ENCODE measurements at places on chromosomes 2 and 18.

DNA sequence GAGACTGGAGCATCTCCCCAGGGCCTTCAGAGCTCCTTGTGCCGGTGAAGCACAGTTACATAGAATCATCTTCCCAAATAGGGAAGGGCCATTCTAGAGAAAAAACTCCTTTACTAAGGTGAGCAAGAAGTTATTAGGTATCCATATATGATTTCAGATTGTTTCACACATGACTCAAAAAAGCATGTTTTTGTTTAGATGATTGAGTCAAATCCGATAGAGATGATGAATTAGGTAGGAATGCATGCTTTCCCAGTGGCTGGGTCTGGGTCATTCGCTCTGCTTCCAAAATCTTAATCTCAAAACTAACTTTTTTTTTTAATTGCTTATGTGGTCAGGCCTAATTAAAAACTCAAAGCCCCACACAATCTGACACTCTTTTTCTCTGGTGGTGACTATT, 3.8 kb downstream of the NT5C1B start:
- DNase-seq, result no peak

DNA sequence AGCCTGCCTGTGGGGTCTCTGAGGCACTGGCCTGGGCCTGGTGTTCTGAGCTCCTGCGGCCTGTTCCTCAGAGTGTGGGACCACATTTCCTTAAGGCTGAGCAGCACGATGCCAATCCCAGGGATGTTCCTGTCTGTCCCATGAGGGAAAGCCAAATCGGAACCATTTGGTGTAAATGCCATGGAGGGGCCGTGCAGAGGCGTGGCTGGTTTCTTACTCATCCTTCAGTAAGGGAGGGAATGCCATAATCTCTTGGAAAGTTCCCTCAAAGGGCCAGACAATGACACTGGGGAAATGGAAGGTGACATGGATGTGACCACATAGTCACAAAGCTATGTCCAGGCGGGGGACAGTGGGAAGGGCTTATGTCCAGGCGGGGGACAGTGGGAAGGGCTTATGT, 14.4 kb upstream of the PTMA start:
- DNase-seq, result no peak

- no peak for DNase-seq
Observed at GRCh38 chr18:55627007-55627406, 39.0 kb upstream of the TCF4 start.

- no peak for DNase-seq
Observed at GRCh38 chr18:29311580-29311979, 1134.7 kb upstream of the CDH2 start.

DNA sequence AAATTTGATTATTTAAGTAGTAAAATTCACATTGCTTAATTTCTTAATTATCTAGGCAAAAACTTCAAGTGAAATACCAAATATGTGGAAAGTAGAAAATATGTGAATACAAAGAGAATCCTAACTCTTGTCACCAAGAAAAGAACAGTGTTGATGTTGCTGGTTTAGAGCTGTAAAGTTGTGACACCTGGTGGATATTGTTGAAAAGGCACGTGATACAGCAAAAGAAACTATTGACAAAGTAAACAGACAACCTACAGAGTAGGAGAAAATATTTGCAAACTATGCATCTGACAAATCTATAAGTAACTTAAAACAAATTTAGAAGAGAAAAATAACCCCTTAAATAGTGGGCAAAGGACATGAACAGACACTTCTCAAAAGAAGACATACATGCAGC, 25.6 kb upstream of the ZC3H15 start:
- DNase-seq, result no peak

DNA sequence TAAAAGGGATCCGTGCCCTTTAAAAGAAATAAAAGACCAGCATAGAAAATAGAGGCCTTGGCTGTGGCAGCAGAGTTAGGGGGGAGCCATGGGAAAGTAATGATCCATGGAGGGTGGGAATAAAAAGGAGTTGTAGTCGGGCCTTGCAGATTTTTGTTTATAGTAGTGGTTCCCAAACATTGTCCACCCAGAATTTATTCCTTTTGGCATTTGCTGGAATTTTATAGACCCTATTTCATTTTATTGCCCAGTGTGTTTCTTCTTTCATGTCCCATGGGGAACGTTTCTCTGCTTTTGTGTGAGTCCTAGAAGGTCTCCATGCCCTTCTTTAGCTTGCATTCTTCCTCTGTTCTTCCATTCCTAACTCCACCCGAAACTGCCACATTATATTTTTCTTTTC, 222.2 kb downstream of the LTBP1 start:
- DNase-seq, result no peak

- DNase-seq, result no peak
Observed at GRCh38 chr2:54048117-54048785, 67.2 kb upstream of the ACYP2 start.

- DNase-seq, result no peak
Observed at GRCh38 chr2:19525313-19525712, 166.9 kb upstream of the OSR1 start.

- DNase-seq, result no peak
Observed at GRCh38 chr18:11183637-11184036, 34.3 kb upstream of the PIEZO2 start.

GRCh38 chr2:105375001-105375561, 23.8 kb downstream of the FHL2 start:
- no peak for DNase-seq

DNA sequence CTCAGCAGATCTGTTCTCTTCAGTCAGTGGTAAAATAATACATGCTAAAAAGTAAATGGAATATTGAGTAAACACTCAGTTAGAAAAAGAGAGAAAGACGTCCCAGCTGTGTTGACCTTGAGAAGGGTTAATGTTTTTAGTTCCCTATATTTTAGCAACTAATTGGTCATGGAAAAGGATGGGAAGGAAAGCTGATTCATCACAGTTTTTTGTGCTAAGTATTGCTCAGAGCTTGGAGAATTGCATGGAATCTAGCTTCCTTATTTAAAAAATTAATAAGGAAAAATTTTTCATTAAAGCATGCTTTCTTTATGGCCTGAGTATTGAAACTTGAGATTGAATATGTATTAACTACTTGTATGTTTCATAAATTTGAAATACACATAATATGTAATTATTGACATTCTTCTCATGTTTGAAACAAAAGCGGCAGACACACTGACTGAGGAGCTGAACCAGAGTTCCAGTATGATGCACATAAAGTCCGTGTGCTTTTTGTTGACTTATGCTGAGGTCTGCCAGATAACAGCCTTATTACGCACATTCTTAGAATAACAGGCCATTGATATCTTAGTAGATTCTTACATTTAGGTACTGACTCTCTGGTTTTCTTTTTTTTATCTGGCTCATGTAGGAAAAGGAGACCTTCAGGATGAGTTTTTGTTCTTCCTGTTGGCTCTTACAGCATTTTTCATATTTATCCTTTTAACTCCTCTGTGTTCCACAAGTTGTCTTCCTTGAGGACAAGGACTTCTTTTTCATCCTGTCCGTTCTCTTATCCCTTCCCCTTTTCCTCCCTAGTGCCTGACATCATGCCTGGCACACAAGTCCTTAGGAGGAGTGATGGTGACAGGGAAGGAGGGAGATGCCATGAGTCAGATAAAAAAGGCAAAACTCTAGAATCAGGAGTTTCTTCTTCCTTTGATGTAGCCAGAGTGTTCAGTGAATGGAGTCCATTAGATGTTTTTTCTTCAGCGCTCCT, 194.1 kb downstream of the PTPRM start:
- DNase-seq, result no peak
